ENCODE measurements at places on chromosomes 2 and 18.

GRCh38 chr2:42504364-42505230 lies 10.8 kb upstream of the KCNG3 start:
- no peak for DNase-seq

GRCh38 chr2:235116885-235117492 lies 165.2 kb downstream of the SH3BP4 start:
- no peak for DNase-seq

DNA sequence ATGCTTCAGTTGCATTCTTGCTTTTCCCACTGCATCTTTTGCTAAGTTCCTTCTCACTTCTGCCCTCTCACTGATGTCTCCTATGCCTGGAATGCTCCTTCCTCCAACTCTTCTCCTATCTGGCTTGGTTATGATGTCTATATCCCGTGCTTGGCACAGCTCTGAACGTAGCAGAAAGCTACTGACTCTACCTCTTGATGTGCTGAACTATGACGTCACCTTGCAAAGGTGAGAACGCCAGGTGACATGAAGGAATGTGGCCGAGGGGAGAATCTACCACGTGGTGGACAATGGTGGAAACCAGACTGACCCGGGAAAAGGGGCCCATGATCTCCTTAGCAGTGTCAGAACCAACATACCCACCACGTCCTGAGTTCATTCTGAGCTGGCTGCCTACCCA lies 209.7 kb downstream of the SH3BP4 start:
- DNase-seq = no peak

- DNase-seq = no peak
Measured at GRCh38 chr18:72965616-72966015, 97.8 kb upstream of the NETO1 start.

DNA sequence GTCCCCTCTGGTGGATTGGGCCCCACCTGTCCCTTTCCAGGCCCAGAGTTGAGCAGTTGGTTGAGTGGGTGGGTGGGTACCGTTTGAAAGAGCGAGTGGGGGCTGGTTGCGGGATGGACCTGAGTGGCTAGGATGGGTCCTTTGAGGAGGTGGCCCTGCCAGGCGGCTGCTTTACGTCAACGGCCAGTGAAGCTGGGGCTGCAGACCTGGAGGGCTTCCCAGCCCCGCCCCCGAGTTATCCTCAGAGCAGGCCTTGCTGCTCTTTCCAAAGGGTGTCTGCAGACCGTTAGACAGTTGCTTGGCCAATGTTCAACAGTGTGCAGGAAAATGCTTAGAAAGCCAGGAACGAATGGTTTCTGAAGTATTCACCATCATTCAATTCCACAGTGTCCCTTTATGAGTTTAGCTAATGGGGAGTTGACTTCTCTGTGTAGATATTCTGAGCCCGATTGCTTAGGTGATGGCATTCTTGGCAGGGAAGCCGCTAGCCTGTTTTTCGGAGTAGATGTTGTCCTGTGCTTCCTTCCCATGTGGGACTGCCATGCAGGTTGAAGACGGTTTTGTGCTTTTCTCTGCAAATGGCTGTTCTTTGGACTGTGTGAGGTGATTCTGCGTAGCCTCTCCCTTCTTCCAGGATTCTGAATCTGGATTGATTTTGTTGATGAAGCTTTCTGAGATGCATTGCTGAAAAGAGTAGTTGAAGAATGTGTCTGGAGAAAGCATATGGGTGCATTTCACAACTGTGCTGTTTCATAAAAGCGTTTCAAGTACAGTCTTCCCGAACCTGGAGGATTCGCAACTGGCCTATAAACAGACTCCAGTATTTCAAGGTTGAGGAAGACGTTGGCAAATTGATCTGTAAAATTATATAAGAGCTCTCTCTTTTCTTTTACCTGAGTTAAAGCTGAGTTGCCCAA lies 45.8 kb downstream of the LDLRAD4 start:
- no peak for DNase-seq

DNA sequence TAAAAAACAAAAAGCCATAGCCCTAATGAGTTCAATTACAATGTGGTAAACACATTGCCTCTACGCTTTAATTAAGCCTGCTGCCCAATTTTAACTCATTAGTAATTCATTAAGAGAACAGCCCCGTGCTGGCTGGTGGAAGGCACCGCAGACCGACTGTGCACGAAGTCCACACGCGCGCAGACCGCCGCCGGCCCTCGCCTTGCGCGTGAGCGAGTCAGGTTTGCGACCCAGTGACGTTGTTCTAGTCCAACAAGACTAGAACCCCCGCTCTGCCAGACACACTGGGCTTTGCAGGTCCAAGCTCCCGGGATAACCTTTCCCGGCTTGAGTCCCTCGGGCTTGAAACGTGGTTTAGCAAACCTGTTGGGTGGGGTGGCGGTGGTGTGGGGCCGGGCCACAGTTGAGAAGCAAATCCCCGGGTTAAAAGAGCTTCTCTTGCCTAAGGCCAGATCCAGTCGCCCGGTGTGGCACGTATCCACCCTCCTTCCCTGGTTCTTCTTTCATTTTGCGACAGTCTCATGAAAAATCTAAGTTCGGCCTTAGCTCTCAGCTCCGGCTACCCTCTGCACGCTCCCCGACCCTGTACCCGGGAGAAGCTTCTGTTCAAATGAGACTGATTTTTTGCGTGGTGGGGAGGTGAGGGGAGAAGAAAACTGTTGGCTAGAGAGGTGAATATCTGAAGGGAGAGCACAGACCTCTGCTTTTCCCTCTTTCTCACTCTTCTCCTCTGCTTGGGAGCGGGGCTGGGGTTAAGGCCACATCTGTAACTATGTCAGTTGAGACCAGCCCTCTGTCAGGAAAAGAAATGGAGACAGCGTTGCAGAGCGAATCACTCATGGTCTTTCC lies 11.1 kb upstream of the SKOR2 start:
- DNase-seq = no peak

GRCh38 chr2:177633910-177634294 lies 241.3 kb downstream of the AGPS start:
- no peak for DNase-seq

DNA sequence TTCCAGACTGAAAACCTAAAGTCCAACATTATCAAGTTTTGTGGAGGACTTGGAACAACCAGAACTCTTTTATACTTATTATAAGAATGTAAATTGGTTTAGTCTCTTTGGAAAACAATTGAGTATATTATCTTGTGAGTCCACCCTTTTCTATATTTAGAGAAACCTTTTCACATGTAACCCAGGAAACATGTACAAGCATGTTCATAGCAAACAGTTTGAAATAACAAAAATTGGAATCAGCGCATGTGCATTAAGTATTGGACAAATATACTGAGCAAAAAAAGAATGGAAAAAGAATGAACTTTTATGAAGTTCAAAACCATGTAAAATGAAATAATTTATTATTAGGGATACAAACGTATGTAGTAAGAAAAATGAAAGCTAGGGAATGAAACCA lies 246.0 kb downstream of the WDR7 start:
- DNase-seq = no peak

DNA sequence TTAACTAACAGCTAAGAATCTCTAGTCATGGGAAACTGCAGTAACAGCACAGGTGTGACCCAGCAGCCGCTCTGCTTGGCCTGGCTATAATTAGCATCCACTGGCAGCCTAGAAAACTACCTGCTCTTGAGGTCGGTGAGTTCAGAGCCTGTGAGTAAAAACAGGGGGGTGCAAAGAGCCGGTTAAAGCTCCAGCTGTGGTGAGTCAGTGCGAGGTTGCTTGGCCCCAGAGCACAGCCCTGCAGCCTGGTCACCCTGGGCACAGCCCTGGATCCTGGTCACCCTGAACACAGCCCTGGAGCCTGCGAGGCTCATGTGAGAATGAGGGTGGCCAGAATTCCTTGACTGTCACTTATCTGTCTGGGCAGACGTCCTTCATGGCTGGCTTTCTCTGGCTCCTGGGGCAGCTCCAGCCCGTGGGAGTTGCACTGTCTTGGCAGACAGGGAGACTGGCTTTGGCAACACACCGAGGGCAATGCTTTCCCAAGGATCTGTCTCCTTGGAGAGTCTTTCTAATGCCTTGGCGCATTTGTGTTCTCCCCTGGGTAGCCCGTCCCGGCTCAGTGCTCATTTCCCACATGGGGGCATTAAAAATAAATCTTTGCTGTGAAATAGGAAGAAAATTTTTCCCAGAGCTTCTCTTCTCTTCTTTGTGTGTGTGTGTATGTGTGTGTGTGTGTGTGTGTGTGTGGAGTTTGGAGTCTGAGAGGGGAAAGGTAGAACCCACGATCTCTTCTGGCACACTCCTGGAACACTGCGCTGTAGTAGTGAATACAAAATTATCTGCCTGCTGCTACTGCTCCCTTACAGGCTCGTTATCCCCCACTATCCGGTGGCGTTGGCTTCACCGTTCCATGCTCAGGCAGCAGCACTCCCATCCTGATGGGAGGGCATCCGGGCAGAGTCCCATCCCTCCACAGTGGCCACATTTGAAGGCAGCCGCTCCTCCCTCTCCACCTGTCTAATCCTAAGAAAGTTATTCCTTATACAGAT lies 250.2 kb upstream of the MEX3C start:
- no peak for DNase-seq

DNA sequence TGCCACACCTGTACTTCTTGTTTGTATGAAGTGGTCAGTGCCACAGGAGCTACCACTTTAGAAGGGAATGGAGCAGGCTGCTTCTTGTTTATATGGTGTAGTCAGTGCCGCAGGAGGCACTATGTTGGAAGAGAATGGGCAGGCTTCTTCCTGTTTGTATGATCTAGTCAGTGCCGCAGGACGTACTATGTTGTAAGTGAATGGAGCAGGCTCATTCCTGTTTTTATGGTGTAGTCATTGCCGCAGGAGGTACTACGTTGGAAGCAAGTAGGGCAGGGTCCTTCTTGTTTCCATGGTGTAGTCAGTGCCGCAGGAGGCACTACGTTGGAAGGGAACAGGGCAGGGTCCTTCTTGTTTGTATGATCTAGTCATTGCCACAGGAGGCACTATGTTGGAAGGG lies 27.3 kb downstream of the TPO start:
- no peak for DNase-seq

DNA sequence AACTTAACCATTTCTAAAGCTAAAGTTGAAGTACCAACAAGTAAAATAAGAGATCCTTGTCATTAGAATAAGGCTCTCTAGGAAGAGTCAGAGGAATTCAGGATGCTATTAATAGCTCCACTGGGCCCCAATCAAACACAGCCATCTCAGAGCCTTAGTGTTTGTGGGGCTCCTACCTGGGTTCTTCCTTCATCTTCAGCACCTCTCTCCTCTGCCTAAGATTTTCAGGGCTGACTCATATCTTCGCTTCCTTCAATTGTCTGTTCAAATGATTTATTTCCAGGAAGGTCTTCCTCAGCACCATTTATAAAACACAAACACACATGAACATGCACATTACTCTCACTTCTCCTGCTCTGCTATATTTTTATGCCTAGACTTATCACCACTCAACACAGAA lies 119.5 kb downstream of the COL6A3 start:
- DNase-seq = no peak

- no peak for DNase-seq
Measured at GRCh38 chr2:224987733-224988132, 54.5 kb downstream of the DOCK10 start.

DNA sequence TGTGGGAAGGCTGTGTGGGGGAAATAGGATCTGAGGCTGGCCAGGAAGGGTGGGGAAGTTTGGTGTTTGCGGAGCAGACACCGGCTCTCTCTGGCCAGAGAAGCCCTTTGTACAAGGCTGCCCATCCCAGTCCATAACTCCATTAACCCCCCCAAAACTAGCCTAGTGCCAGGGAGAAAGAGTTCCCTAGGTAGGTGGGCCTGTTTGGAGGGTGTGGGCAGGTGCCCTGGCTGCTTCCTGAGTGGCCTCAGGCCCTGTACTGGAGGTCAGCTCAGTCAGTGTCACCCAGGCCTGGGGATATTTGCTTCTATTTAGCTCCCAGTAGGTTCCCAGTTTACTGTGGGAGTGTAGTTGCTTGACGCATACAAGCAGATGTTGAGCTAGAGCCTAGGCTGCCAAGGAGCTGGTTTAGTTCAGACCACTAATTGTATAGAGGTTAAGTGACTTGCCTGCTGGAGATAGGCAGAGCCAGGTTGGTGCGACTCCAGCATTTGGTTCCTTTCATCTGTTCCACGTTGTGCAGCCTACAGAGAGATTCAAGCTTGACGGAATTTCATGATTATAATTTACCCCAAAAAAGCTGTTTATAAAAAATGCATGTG lies 2.9 kb upstream of the GREB1 start:
- DNase-seq = no peak

- no peak for DNase-seq
Measured at GRCh38 chr2:8282858-8283252, 399.0 kb upstream of the ID2 start.

DNA sequence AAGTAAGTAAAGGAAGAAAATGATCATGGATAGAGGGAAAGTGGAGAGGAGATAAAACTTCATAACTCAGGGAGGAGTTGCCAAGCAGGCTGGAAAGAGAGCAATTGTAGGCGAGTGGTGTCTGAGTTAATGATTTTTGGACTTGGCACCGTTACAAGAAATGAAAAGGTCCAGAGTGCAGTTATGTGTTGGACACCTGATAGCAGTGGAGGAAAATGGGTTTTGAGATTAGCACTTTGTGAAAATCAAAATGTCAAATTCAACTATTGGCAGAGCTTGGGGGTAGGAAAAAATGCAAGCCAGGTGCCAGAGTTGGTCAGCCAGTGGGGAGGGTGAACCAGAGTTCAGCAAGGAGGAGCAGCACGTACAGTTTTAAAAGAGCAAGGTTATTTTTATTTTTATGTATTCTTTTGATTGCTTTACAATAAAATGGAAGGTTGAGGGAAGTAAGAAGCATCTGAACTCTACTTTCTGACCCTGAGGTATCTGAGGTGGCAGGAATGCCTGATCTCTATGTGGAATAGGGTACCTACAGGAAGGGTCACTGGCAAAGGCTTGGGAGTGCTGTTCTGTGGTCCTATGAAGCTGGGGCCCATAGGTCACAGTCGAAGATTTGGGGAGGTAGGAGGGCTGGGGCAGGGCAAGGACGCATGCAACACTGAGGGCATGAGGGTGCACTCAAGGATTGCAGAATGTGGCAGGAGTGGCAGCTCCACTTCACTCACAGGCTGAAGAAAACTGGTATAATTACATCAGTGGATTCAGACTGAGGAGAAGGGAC lies 127.5 kb downstream of the CD8B2 start:
- DNase-seq = no peak

DNA sequence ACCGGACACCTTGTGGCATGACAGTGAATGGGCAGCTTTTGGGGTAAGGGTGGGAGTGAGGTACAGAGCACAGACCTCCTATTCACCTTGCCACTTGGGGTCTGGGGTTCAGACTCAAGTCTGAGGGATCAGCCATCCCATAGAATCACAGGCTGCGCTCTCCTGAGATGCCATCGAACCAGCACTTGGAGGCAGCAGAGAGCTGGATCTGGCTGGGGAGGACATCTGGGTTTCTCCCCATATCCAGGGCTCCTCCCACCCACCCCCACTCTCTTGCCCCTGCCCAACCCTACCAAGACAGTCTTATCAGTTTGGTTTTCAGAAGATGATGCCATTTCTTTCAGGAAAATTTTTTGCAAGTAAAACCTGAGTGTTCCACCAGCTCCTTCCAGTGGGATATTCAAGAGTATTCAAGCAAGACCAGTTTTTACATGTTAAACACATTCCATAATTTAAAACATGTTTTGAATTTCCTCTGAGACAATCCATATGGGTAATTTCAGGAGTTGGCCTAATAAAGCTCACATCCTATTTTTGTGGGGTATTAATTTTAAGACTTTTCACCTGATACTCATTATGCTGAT lies 29.2 kb upstream of the TEX44 start:
- peak; percentile 58 for DNase-seq

- no peak for DNase-seq
Measured at GRCh38 chr18:62486290-62486964, 36.4 kb upstream of the ZCCHC2 start.

- DNase-seq = no peak
Measured at GRCh38 chr2:15059870-15060512, 427.5 kb downstream of the LRATD1 start.

All from 8988T (cell line).